Psoas muscle (tissue), 8 donors: ENCODE measurements at places on chromosomes 16 and 17. TPM values are rescaled to one million over a fixed set of nuclear protein-coding genes. Genes with fewer than 3 reads are reported as not detected.
A peak's percentile ranks its signal among the peaks of the same experiment; 100 is the strongest.

GRCh38 chr17:58918884-58919283, 163.2 kb downstream of the PPM1E start:
- no peak for DNase-seq

- DNase-seq = no peak
Measured at GRCh38 chr16:7382521-7382920, 49.9 kb downstream of the RBFOX1 start.

DNA sequence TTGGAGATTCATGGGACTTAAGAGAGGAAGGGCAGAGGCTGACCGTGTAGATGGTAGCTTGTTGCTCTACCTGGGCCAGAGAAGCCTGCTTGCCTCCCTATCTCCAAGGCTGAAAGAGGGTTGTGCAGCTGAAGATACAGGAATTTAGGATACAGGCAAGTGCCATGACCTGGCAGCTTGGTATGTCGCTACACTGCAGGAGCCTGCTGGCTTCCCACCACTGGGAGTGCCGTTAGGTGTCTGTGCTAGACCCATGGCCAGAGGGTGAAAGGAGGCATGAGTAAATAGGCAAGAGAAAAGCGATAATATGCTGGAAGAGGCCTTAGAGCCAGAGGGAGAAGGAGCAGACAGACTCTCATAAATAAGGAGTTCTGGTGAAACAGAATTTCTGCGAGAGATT, 10.6 kb downstream of the NAA60 start:
- no peak for DNase-seq

DNA sequence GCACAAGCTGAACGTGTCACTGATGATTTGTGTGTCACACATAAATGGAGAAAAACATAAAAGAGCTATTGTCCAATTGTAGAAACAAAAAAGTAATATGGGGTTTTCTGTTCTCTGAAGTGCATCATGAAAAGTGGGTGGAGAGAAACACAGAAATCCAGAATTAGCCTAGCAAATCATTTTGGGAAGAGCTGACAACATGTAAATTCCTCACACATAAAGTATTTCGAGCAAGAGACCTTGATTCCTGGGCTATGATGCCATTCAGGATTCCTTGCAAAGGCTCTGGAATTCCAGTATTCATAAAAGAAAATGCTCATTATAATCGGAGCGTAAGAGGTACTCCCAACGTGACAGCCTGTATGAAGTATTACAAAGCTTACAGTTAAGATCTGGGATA, 1.1 kb downstream of the DCUN1D3 start:
- no peak for DNase-seq

DNA sequence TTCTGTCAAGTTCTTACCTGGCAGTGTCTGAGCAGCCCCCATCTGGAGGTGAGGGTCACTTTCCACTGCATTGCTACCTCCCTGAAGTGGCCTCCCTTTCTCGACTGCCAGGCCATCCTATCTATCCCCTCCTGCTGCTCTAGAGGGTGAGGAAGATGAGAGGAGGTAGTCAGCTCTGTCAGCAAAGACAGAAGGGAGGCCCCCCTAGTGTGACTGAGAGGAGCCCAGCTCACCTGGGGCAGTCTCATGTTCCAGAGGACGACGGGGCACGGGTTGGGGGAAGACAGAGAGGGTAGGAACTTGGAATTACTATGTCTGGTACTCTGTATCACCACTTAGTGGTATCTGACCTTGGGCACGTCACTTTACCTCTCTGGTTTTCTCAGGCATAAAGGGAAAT, 22.0 kb downstream of the MYO19 start:
- DNase-seq = no peak

DNA sequence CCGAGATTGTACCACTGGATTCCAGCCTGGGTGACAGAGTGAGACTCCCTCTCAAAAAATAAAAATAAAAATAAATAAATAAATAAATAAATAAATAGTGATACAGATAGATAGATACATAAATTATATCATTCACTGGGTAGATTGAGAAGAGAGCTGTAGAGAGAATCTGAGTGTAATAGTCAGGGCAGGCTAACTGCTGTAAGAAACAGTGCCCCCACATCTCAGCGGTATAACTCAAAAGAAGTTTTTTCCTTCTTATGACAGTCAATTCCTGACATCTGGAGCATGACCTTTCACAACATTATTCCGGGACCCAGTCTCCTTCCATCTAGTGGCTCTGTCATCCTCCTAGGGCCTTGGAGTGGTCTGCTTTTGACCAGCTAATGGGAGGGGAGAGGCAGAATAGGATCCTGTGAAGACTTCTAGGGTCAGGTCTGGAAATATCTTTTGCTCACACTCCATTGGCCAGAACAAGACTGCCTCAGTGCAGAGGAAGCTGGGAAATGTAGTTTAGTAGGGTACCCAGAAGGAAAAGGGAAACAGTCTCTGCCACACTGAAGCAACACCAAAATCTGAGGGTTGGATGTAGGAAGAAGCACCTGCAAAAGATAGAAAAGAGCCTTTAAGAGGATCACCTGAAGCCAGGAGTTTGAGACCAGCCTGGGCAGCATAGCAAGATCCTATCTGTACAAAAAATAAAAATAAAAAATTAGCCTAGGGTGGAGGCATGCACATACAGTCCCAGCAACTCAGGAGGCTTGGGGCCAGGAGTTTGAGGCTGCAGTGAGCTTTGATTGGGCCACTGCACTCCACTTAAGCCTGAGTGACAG, 3.0 kb upstream of the QPRT start:
- DNase-seq = no peak

- no peak for DNase-seq
Measured at GRCh38 chr17:81295676-81296381, 722 bp upstream of the SLC38A10 start.

GRCh38 chr16:78122774-78123315, 23.4 kb downstream of the WWOX start:
- DNase-seq = no peak

- peak; percentile 75 for DNase-seq
Measured at GRCh38 chr16:14300705-14301168, 229.6 kb downstream of the MRTFB start.

DNA sequence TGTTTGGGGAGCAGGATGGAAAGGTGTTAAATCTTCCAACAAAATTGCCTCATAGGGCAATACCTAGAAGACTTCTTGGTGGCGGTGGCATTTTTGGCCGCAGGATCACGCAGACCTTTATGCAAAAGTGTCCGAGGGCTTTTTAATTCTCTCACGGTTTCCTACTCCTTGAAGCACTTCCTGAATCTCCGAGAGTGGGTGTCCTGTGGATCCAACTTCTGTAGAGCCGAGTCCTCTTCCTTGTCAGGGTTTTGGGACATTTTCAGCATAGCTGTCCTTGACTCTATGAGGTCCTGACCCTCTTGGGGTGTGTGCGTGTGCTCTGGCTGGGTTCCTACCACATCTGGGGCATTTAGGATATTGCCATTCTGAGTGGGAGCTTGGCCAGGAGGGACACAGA, 31.7 kb downstream of the IL21R start:
- no peak for DNase-seq

Gene ICAM2
- polyA plus RNA-seq = 50.0 TPM

Gene DRC3
- 1.6 TPM for polyA plus RNA-seq

Gene NEUROD2
- not detected for polyA plus RNA-seq
